ENCODE measurements at places on chromosomes 5 and 9.

GRCh38 chr9:101485924-101486692 lies 47.5 kb upstream of the RNF20 start:
- no peak for DNase-seq

- no peak for DNase-seq
These were observed 20.3 kb downstream of the MED27 start for GRCh38 chr9:132059361-132059760.

- DNase-seq = peak; percentile 25
These were observed at the start of the genes GBA2 and RGP1 for GRCh38 chr9:35748858-35749514. TSS of gene GBA2 (minus strand) at chr9:35749228. CDS start at chr9:35748704, 524 bp downstream. TSS of gene RGP1 (plus strand) at chr9:35749287. CDS start at chr9:35749756, 469 bp downstream.

GRCh38 chr9:19018201-19018600 lies 14.8 kb downstream of the SAXO1 start:
- DNase-seq = no peak

DNA sequence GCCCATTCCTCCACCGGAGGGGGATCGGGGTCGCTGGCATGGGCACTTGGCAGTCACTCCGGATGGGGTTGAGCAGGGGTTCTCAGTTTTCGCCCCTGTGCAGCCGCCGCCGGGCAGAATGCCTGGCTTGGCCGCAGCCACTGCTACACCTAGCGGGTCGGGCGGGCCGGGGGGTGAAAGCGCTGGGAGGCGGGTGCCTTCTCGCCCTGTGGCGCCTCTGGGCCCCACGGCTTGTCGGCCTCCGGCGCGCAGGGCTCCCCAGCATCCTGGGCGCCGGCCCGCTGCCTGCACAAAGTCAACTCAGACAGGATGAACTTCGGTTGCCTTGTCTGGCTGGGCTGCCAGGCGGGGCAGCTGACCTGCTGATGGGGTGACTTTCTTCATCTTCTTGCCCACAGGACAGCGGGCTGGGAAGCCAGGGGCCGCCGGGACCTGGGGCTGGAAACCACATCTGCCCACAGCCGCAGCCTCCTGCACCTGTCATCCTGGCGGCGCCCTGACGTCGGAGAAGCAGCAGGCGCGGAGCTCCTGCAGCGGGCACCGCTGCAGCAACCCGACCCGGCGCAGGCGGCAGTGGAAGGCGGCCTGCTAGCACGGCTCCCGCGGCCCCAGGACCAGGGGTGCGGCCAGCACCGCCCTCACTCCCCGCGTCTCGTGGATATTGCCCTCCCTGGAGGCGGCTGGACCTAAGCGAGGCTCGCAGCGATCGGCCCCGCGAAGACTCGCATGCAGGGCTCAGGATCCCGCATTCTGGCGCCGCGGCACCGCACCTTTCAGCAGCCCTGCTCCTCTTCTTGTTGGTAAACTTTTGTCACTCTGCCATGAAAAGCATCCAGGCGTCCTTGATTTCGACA lies 1.3 kb upstream of the ANKRD18A start:
- no peak for DNase-seq

- no peak for DNase-seq
These were observed 31.4 kb upstream of the PSD2 start for GRCh38 chr5:139763930-139764791.

GRCh38 chr5:1008451-1009358 lies at the start of gene NKD2:
TSS of gene NKD2 (plus strand) at chr5:1008802. CDS start at chr5:1009058, 256 bp downstream.
- DNase-seq = no peak

- DNase-seq = no peak
These were observed 147.5 kb downstream of the RFK start for GRCh38 chr9:76246680-76247079.

DNA sequence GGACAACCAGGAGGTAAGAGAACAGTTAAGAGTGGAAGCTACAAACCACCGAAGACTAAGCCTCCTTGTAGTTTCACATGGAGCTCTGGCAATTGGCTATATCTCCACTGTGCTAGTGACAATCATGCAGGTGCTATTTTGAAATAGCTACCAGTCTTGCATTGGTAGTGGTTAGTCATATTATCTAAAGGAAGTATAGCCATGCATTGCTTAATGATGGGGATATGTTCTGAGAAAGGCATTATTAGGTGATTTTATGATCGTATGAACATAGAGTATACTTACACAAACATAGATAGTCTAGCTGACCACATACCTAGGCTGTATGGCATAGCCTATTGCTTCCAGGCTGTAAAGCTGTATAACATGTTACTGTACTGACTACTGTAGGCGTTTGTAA lies 28.4 kb downstream of the HSDL2 start:
- no peak for DNase-seq

GRCh38 chr9:96417661-96418082 lies 498 bp downstream of the ZNF367 start:
- no peak for DNase-seq

DNA sequence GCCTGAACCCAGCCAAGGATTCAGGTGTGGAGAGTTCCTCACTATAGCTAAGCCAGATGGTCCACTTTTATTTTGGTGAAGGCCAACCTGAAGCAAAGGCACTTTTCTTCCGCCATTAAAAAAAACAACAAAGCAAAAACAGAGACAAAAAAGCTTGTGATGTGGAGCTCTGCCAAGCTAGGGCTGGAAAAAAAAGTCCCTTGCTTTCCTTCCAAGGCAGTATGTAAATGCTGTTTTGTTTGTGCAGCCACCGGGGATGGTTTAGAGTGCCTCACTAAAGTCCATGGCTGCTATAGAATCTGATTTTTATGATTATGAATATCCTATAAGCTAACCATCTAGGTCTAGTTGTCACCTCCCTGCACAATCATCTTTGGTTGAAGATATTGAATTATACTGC lies 14.9 kb downstream of the MEGF10 start:
- no peak for DNase-seq

GRCh38 chr5:137629646-137630045 lies 106.2 kb downstream of the KLHL3 start:
- DNase-seq = no peak

- no peak for DNase-seq
These were observed 101.9 kb upstream of the PARP8 start for GRCh38 chr5:50564558-50564957.

DNA sequence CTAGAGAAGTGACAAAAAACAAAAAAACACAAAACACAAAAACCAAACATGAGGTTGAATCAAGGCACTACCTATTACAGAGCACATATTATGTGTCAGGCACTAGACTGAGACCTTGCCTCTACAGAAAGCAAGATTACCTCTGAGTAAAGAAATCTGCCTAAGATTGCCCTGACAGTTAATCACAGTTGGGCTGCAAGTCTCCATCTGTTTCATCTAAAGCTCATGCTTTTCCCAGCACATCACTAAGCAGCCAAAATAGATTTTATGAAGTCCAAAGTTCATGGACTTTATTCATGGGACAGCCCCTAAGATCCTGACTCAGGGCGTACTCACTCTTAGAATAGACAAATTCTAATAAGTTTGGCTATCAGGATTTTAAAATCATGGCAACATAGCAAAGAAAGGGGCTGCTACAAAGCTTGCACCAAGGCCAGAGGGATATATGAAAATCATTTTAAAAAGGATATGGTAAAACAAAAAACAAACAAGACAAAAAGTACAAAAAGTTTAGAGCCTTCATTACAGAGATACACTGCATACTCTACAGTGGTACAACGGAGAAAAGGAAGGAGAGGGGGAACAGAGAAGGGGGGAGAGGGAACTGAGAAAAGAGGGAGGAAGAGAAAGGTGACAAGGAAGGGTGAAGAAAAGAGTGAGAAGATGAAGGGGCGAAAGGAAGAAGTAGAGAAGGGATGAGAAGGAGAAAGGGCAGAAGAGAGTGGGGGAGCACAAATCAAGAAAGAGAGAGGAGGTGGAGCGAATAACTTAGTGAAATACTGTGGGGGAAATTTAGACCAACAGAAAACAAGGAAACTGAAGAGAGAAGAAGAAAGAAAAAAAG lies 58.2 kb downstream of the RICTOR start:
- DNase-seq = no peak

DNA sequence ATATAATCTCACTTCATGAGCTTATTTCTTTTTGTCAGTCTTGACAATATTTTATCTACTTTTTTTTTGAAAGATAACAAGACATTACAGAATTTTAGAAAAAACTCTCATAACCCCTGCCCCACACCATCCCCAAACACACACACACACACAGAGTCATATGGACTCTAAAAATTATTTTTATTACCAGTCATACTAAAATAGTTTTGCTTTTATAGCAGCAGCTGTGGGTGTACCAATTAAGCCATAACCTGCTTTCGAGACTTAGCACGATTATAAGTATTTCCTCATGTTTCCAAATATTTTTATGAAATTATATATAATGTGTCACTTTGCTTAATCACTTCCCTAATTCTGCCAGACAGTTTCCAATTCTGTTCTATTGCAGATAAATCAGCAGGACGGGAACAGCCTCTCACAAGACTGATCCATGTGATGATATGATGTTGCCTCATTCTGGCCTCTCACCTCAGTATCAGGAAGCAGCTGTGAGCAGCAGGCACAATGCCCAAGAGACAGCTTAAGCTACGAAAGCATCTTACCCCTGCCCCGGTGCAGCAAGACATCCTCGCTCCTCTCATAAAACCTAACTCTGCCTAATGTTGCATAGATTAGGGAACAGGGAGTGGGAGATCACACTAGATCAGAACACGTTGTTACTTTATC lies 7.0 kb downstream of the PDCL start:
- no peak for DNase-seq

- DNase-seq = no peak
These were observed 291.6 kb downstream of the DOCK8 start for GRCh38 chr9:506281-506680.

- DNase-seq = no peak
These were observed 139.9 kb downstream of the FANCC start for GRCh38 chr9:95177617-95178016.

DNA sequence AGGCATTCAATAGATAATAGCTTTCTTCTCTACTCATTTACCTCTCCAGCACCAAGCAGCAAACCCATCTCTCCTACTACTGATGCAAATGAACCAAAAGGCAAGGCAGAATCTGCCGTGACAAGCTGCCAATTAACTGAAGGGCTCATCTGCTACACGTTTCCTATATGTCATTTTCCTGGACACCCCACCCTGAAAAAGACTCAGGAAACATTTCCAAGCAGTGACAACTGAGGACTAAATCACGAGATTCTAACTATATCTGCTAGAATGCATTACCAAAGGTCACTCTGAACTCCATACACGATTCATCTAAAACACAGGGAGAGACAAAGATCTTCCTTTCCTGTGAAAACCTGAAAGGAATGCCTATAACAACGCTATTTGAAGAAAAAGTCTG lies 12.9 kb downstream of the PLPP1 start:
- no peak for DNase-seq

GRCh38 chr9:84024041-84024575 lies 43.5 kb downstream of the RMI1 start:
- no peak for DNase-seq

GRCh38 chr5:79471556-79471955 lies 42.4 kb downstream of the HOMER1 start:
- DNase-seq = no peak

GRCh38 chr9:91873637-91874051 lies 76.4 kb downstream of the ROR2 start:
- DNase-seq = no peak

- DNase-seq = no peak
These were observed 672 bp downstream of the PAXX start for GRCh38 chr9:136992819-136993369.

DNA sequence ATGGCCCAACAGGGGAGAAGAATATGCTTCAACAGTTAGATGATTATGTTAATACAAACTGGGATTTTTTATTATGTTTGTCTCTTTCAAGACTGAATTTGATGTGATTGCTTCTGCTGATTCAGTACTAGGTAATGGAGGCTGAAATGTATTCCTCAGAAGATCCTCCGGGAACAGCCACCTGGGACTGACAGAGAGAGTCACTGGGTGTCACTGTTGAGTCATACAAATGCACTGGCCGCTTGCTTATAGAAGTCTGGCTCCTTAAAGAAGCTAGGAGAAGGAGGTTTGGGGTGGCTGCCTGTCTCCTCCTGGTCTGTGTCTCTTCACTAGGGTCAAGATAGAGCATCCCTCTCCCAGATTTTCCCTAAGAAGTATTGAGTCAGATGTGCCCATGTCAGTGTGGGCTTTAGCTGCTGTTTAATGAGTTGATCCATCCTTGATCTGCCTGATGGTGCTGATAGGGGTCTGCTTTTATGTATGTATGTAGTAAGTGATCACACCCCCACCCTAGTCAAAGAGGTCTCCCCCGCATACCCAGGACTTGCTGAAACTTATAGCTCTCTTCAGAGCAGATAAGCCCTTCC lies 773.4 kb downstream of the BRINP1 start:
- peak; percentile 67 for DNase-seq

- no peak for DNase-seq
These were observed 60.2 kb downstream of the PPARGC1B start for GRCh38 chr5:149790276-149790675.

- DNase-seq = no peak
These were observed 657.1 kb upstream of the CDH10 start for GRCh38 chr5:25301836-25302235.

GRCh38 chr9:27303219-27303618 lies 6.3 kb upstream of the EQTN start:
- DNase-seq = no peak

DNA sequence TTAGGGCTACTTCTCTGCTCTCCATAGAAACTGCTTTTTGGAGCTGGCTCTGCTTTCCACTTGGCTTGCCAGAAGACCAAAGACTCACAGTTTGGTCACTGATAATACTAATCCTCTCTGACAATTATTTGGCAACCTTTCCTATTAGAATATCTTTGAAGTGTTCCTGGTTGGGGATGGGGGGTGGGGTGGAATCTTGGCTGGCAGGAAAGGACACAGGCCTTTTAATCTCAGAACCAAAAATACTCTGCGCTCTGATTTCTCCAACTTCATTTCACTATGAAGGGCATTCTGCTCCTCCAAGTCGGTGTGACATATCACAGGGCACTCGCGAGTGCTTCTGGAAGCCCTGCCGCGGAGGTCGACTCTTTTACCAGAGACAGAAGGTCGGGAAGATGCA lies 1329.0 kb upstream of the WWC1 start:
- no peak for DNase-seq

DNA sequence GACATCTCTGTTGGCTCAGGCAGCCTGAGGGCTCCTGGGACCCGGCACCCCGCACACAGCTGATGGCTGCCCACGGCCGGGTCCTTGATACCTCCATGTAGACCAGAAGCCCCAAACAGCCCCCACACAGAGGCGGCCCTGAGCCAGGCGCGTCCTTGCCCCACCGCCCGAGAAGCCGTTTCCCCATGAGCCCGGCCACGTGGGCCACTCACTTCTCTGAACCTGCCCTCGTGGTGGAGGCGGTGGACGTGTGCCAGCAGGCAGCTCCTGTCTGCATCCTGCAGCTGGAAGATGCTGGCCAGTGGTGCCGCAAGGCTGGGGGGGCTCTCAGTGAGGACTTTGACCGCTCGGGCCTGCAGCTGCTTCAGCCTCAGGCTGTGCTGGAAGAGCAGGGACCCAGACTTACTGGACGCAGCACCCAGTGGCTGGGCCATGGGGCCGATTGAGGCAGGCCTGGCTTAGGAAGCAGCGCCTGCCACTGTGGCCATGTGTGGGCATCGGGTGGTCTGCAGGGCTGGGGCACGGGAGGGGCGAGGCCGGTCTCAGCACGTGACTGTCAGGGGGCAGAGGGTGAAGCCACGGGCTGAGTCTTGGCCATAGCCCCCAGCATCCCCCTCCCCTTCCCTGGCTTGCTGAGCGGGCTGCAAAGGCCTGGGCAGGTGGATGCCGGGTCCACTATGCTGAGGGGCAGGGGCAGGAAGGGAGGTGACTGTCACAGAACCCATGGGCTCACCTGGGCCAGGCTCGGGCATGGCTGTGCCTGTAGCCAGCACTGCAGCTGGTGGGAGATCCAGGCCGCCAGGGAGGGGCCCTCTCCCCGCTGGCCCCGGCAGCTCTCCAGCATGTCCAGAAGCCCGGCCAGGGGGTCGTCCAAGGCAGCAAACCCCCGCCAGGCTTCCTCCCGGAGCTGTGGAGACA lies 50.0 kb downstream of the EXD3 start:
- DNase-seq = no peak

- DNase-seq = no peak
These were observed 22.4 kb downstream of the SH3TC2 start for GRCh38 chr5:149040421-149040820.
